Activated naive CD4-positive, alpha-beta T cell treated with Interleukin-2 at 50 U/mL for 16 hours (primary cell): ENCODE measurements at places on chromosomes 2 and 18.

GRCh38 chr2:69652206-69652605 lies 8.7 kb upstream of the AAK1 start:
- DNase-seq, result no peak

DNA sequence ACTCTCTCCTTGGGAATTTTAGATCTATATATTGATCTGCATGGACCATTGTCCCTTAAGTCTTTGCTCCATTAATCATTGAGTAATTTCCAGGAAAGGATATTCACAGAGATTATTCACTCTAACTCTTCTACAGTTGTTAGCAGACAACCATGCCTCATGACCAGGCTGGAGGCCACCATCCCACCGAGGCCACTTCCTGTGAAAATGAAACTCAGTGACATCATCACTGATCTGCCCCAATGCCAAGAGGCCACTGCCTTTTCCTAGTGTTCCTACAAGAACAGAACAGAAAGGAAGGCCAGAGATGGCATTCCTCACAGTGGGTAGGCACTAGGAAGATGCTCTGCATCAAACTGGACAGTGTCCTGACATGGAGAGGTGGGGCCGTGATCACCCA lies 161.3 kb downstream of the DTNA start:
- DNase-seq, result no peak

- DNase-seq, result no peak
Measured at GRCh38 chr2:60483401-60483800, 70.1 kb downstream of the BCL11A start.

GRCh38 chr18:58105206-58105887 lies 61.3 kb downstream of the NEDD4L start:
- DNase-seq, result no peak

- no peak for DNase-seq
Measured at GRCh38 chr2:11456251-11456650, 9.7 kb downstream of the E2F6 start.

DNA sequence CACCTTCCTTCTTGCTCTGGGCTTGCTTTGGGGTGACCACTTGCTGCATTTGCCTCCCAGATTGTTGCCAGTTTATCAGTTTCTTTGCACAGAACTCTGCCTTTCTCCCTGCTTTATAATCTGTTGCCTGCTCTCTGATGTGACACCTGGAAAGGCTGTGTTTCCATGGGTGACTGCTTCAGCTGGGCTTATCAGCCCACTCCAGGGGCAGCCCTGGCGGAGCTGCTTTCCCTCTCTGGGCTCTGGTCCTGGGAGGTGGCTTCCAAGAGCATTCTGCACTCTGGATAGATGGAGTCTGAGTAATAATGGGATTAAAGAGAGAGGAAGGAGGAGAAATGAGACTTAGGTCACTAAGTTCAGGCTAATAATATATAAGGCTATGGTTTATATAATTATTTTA lies 352.7 kb downstream of the TSN start:
- no peak for DNase-seq

DNA sequence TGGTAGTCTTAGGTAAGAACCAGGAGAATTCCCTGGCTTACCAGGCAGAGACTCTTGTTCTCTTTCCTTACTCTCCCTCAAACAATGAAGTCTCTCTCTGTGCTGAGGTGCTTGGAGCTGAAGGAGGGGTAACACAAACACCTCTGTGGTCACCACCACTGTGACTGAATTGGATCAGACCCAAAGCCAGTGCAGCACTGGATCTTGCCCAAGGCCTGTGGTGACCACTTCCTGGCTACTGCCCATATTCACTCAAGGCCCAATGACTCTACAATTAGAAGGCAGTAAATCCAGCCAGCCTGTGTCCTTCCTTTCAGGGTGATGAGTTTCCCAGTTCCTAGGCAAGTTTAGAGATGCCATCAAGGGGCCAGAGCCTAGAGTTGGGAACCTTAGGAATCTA lies 706.8 kb downstream of the SLC4A3 start:
- no peak for DNase-seq

DNA sequence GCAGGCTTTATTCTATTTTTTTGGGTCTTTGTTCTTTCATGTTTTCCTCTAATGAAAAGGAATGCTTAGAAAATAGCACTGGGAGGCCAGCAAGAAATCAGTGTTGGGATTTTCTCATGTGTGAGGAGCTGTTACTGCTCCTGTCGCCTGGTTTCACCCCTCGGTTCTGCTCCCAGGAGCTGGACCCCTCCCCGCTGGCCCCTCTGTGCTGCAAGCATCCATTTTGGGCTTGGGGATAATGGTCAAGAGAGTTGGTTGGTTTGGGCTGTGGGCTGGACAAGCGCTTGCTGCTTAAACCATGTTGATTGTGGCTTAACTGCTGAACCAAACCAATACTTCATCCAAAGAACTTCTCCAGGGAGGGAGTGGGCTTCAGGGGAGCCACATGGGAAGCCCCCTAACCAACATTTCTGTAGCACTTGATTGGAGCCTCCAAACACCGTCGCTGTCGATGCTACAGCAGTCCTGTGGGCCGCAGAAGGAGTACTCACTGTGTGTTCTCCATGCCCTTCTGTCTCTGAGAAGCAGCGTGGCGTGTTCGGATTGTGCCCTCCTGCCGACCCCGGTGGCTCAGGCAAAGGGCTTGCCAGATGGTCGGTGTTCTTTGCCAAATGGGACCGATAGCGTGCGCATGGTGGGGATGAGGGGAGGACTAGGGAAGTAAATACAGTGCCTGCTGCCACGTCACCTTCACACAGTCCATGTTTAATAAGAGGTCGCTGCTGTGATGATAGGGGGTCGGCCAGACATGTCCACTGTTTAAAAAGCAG lies 40.0 kb downstream of the AGAP1 start:
- DNase-seq, result no peak

DNA sequence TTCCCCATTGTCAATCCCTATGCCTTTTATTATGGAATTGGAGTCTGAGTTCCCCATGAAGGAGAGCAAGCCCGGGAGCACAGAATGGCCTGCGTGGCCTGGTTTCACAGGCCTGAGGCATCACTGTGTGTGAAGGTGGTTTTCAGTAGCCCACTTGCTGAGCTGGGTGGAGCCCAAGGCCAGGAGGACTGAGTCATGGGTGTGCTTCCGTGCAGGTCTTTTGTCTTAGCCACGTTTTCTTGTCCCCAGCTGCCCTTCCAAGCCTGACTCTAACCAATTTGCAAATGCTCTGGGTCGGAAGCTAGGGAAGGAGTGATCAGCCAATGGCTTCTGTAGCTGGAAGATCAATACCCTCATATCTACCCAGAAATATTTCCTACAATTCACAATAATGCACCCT lies 119.2 kb downstream of the MAPK4 start:
- DNase-seq, result no peak

DNA sequence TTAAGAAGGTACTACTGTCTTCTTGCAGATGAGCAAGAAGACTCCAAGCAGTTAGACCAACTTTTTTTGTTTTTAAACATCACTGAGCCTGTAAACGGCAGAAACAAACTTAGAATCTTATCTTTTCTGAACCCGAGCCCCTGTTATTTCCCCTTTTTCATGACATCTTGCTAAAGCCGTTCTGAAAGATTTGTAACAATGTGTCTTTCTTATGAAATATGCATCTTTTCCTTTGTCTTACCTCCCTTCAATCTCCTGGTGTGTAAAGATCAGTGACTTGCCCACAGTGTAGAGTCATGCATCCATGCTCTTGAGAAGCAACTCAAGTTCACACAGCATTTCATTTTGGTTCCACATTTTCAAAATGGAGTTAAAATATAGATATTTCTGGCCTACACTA lies 288.8 kb upstream of the CELF4 start:
- no peak for DNase-seq

GRCh38 chr2:2152451-2152850 lies 178.6 kb downstream of the MYT1L start:
- no peak for DNase-seq

DNA sequence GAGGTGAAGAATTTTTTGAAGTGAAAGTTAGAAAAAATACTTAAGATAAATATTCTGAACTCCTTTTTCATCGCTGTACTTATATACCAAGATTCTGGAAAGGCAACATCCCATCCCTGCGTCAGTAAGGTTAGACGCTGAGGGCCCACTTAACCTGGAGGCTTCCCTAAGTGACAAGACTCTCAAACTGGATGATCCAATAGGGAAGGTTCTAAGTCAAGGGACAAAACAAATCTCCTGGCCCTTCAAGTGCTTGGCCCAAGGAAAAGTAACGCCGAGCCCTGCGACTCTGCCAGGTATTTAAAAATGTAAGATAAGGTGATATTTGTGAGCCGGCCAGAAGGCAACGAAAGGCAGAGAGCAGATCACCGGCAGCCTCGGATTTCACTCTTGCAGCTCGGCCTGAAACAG lies 1.3 kb downstream of the STK39 start:
- no peak for DNase-seq

DNA sequence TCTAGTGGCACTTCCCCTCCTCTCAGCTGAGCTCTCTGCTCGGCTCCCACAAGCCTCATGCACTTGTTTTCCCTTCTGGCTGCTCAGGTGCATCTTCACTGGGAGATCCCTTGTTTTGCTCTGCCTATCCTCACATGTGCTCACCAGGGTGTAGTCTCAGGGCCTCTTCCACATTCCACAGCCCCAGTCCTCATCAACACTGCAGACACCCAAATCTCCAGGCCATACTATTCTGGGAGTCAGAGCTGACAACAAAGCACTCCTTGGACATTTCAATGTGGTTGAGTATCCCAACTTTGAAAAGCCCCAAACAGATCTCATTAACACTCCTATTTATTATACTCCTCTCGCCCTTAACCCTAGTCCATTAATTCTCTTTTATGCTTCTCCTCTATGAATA lies 71.3 kb downstream of the CCDC93 start:
- DNase-seq, result no peak

DNA sequence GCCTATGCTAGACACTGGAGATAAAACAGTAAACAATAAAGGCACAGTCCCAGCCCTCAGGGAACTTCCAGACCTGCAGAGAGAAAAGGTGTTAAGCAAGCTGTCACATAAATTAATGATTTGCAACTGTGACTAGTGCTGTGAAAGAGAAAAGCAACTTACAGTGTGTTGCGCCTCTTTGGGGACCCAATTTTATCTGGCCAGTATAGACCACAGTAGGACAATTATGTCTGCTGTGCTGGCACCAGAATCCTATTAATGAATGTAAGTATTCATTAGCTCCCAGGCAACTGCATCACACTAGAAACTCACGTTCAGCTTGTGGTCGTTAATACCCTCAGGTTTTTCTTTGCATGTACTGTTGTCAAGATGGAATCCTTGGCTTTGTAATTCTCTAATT lies 55.3 kb upstream of the CHST9 start:
- DNase-seq, result no peak

GRCh38 chr2:196275646-196276352 lies 104.4 kb upstream of the STK17B start:
- DNase-seq, result no peak

- DNase-seq, result no peak
Measured at GRCh38 chr2:240640939-240641338, 15.7 kb downstream of the GPR35 start.

GRCh38 chr2:33247365-33247764 lies 229.1 kb upstream of the RASGRP3 start:
- no peak for DNase-seq

- no peak for DNase-seq
Measured at GRCh38 chr2:230680463-230681170, 32.0 kb upstream of the CAB39 start.

GRCh38 chr2:204225671-204226073 lies 289.1 kb downstream of the ICOS start:
- DNase-seq, result no peak

DNA sequence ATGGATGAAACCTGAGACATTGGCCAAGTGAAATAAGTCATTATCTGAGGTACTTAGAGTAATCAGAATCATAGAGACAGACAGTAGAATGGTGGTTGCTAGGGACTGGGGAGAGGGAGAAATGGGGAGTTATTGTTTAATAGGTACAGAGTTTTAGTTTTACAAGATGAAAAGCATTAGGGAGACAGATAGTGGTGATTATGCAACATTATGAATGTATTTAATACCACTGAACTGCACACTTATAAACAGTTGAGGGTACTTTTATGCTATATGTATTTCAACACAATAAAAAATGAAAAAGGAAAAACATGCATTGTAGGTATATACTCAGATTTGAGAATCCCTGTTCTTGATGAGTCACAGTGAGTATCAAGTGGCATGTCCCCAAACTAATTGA lies 59.7 kb downstream of the EPC2 start:
- DNase-seq, result no peak

- no peak for DNase-seq
Measured at GRCh38 chr2:75894170-75894569, 183.5 kb upstream of the GCFC2 start.

DNA sequence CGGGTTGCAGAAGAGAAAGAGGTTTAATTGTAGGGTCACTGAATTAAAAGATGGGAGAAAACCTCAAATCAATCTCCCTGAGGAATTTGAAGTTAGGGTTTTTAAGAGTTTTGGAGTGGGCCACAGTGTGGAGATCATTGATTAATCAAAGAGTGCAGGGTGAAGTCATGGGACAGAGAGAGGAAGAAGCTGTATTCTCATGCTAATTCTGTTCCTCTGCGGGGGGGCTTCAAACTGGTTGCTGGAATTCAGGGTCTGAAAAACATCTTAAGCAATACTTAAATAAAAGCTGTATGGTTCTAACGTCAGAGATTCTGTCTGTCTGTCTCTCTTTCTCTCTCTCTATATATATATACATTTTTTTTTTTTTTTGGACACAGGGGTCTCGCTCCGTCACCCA lies 169.8 kb upstream of the SPATS2L start:
- DNase-seq, result no peak

DNA sequence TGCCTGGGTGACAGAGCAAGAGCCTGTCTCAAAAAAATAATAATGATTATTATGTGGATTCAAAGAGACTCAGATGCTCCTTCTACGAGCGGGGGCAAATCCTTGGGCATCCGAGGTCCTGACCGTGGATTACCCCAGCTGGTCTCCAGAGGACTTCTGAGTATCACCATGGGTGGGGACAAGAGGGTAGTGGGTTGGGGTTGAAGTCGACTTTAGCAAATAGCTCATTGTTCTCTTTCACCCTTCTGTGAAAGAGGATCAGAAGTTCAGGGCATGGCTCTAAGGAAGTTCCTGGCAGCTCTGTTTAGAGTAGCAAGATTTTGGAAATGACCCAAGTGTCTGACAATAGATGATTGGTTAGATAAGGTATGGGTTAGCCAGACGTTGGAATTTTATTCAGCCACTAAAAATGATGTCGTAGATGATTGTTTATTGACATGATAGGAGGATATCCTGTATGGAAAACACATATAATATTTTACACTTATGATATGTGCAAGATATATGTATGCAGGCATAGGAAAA lies 59.0 kb upstream of the SPRED2 start:
- no peak for DNase-seq
